Left colon (tissue), 2 donors: ENCODE measurements at places on chromosomes 3 and 15. TPM values are rescaled to one million over a fixed set of nuclear protein-coding genes. Genes with fewer than 3 reads are reported as not detected.

Gene GOLGA6B
- not detected for total RNA-seq

Gene TM4SF4
- 0.70 TPM for total RNA-seq

Gene MEX3B
- 0.27 TPM for total RNA-seq

Gene FOXL2
- not detected for total RNA-seq
